ENCODE measurements at places on chromosomes 12 and 14.
A peak's percentile ranks its signal among the peaks of the same experiment; 100 is the strongest.

DNA sequence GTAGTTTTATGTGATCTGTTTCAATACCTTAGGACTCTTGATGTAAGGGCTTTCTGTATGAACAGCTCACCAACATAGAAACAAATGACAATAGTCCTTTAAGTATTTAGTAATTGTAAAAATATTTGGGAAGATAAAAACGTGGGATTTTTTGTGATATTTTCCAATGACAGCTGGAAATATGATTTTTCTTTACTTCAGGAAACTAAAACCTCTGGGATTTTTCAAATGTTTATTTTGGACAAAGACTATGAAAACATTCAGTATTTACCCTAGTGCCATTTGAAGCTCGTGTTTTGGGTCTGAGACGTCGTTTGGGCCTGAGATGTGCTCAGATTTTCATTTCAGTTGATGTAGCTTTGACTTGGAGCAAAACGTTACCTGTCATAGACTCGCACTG is 240.0 kb downstream of the BMP4 start:
- DNase-seq, result no peak

GRCh38 chr12:57765698-57766463 is 997 bp downstream of the CYP27B1 start:
- no peak for DNase-seq

DNA sequence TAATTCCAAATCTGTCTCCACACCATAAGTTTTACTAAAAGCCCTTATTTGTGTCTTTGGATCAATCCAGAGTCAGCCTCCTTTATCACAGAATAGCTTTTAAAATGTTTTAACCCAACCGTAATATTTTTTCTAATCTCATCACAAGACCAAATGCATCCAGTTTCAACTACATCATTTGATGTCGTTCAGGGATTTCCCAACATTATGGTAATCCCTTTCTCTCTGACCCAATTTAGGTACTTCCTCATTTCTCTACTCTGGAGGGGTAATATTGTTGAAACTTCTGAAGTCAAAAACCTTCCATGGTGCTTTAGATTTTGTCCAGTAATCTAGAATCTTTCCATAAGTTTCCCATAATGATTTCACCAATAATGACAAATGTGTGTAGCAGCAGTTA is 596.8 kb downstream of the SOX5 start:
- DNase-seq, result no peak

DNA sequence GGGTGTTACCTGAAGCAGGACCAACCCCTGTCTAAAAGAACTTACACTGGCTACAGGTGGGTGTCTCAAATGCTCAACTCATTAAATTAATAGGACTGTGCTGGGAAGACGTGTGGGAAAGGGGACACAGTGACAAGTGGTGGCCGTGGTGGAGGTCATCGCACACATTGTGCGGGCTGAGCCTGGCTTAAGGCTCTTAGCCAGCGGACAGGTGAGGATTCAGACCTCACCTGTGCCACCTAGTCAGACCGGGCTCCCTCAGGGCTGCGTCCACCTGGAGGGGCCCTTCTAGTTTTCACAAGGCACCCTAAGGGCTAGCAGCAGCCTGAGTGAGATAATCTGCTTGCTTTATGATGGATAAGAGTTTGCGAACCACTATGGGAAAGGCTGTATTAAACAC is 125.2 kb upstream of the FKBP4 start:
- DNase-seq, result no peak

GRCh38 chr14:97306760-97307246 is 509.6 kb downstream of the VRK1 start:
- DNase-seq, result no peak

DNA sequence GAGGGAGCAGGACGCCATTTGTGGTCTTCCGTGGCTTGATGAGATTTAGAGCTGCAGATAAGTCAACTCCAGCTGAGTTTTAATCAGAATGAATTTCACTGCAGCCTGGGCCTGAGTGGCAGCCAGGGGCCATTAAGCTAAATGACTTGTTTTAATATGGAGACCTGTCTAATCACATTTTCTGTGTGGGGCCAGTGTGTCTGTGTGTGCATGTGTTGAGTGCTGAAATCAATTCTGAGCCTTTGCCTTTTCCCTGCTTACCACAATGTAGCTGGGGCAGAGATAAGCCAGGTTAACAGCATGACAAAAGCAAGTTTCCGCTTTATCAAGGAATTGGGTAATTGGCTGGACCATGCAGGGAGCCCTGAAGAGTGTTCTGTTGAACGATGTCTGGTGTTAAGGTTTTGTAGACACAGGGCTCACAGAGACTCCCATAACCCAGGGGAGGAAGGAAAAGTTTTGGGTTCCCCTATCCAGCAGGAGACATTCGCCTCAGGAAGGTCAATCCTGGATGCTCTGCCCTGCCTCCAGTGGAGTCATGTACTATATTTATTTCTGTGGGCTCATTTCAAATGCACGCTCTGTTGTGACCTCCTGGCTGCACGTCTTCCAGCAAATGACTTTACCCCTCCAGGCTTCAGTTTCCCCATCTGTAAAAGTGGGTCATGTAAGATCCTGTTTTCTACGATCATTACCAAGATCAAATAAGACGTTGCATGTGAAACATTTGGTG is 24.2 kb downstream of the RPH3A start:
- no peak for DNase-seq

GRCh38 chr14:46344327-46344937 is 307.1 kb downstream of the RPL10L start:
- peak; percentile 25 for DNase-seq

GRCh38 chr12:50112456-50113218 is 601 bp downstream of the COX14 start:
- peak; percentile 73 for DNase-seq

DNA sequence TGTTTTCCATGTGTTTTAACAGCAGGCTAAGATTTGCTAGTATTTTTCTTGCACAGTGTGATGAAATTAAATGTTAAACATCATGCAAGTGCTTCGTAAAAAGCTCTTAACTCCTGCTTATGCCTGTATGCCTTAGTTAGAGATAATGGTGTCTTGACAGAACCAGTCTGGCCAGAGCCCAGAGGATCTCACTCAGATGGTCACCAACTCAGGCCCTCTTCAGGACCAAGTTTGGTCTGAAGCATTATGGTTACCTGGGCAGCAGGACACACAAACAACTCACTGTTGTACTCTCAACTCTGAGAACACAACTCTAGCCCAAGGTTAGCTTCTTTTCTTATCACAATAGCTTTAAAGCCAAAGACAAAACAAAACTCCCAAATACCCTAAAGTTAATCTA is 115.4 kb downstream of the KIF21A start:
- DNase-seq, result no peak

DNA sequence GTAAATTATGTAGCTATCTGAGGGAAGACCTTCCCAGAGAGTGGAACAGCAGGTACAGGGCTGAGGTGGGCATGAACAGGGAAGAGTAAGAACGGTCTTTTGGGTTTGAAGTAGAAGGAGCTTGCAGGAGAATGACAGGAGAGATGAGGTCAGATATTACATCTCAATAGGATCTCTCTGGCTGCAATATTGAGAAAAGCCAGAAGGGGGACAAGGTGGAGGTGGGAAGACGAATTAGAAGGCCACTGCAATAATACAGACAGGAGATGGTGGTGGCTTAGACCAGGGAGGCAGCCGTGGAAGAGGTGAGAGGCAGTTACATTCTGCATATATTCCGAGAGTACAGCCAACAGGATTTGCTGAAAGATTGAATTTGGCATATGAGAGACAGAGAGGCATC is 310.2 kb downstream of the APAF1 start:
- no peak for DNase-seq

- DNase-seq, result no peak
These were observed 80.7 kb upstream of the KRR1 start for GRCh38 chr12:75592086-75592485.

DNA sequence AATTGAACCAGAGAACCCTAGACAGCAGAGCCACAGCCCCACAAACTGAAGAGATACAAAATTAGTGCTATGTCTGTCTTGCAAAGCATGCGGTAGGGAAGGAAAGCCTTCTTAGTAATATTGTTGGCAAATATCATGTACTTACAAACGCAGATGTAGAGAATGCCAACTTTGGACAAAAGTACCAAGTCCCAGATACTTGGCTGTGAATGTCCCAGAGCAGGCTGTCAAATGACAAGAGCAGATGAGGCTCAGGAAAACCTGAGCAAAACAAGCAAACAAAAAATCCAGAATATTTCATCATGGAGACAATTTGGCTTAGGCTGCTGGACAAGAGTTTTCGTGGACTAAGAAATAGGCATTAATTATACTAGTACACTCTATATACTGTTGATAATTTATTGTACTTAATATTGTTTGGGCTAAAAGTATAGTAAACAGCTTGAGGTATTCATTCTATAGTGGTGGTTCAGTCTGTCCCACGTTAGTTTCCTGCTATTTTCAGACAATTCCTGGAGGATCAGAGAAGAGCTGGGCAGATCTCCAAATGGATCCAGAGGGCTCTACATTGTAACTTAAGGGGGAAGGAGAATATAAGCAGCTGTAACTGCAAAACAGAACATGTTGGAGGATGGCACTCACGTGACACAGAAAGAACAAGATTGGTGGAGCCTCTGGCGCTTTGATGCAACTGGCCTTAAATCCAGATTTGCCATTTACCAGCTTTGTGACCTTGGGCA is 329.8 kb downstream of the ATP23 start:
- DNase-seq, result no peak

GRCh38 chr12:98908866-98909265 is 263.8 kb downstream of the APAF1 start:
- DNase-seq, result no peak

DNA sequence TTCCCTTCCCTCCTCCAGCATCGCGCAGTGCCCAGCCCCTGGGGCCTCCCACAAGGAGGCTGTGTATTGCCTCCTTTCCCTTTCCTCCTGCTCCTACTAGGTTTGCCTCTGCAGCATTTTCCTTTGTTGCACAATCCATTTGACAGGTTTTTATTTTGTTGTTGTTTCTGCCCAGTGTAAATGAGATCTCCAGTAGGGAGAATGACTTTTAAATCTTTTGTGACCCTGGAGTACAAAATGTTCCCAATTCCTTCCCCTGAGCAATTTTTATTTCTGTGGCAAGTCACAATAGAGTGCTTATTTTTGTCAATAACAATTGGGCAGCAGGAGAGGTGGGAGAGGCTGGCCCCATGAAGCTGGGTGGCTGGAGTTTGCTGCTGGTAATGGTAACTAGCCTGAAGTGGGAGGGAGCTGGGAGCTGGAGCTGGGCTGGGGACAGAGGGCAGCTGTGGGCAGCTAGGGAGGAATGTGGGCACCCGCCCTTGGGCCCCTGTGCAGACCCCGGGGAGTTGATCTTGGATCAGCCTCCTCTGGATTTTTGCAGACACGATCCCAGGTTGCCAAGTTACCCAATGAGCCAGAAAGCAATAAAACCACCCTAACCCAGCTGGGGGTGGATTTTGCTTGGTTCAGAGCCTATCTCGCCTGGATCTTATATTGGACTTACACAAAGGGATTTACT is 160.1 kb downstream of the KTN1 start:
- no peak for DNase-seq
